ENCODE measurements at places on chromosomes 11 and 22.
A peak's percentile ranks its signal among the peaks of the same experiment; 100 is the strongest.

- DNase-seq: no peak
These were observed 4.7 kb downstream of the KCNE3 start for GRCh38 chr11:74462631-74463030.

DNA sequence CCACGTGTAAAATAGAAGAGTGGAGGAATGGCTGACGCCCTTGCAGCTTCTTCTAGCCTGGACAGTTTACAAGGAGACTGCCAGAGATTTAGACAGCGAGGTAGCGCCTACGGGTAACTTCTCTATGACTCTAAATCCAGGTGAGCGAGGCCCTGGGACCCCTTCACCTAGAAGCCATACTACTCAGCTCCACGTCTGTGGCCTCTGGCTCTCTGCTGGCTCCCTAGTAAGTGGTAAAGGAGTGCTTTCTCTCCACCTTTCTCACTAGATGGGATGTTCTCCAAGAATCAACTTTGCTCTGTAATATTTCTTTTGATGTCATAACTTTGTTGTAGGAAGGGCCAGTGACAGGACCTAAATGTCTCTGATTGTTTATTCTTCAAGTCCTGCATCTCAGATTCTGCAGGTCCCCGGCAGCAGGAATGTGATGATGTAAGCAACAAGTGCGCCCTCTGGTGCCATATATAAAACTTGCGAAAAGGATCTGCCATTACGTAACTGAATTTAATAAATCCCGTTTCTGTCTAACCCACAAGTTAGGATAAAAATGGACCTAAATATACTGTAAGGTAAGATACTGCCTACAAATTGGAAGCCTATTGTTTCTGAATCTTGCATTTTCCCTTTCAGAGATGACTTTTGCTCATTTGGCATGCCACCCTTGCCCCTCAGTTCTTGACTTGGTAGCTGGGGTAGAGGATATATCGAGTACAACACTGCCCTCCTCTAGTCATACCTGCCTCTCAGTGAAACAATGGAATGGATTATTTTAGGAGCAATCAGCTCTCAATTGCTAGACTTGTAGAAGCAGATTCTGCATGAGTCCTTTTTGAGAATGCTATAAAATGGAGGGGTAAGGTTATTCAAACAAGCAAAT is 11.0 kb upstream of the PTPN5 start:
- peak; percentile 60 for DNase-seq

DNA sequence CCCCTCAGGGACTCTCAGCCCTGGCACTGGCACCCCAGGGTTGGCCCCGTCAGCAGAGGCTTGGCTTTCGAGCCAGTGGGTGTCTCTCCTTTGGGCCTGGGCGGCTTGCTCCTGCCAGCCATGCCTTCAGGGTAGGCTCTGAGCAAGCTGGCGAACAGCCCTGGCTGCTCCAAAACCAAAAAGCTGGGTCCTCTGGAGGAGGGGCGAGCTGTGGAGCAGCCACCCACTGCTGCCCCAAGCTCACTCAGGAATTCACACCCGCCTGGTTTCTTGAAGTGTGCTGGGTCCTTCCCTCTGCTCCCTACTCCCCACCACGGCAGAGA is 6.2 kb downstream of the YDJC start:
- no peak for DNase-seq

- DNase-seq: no peak
These were observed 27.1 kb downstream of the AGBL2 start for GRCh38 chr11:47688111-47688510.

DNA sequence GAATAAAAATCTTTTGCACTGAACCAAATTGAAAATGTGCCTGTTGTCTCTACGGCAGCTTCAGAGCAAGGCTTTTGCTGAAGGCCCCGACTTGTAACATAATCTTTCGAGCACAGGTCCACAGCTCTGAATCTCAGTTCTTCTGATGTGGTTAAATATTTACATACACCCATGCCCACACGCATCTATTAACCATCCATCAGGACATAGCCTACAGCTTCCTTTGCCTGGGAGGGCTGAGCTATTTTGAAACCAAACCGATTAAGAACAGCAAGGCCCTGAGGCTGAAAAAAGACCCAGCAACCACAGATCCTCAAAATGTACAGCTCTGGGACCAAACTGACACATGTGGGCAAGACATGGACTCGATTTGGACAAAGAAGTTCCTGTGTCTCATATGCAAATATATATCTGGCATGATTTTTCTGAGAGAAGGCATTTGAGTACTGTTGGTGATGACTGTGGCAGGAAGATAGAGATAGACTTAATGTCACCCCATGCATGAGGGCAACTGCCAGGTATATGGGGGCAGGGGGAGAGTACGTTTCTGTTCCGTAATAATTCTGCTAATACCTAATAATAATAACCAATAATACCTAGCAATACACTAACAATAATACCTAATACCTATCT is 322.7 kb upstream of the PLET1 start:
- DNase-seq: peak; percentile 57

GRCh38 chr11:72775288-72776110 is 18.3 kb downstream of the STARD10 start:
- no peak for DNase-seq

DNA sequence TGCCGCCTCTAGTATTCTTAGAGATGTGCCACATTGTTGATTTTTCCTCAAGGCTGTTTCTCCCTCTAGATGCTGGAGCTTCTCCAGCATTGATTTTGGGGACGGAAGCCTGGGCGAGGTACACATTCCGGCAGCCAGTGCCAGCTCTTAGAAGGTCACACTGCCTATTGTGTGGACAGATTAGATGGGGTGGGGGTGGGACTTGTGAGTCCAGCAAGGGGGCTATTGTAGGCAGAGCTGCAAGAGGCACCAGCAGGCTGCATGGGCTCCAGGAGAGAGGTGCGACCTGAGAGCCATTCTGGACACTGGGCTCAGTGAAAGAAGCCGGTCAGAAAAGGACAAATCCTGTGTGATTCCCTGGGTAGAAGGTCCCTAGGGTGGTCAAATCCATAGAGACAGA is 12.4 kb downstream of the C11orf21 start:
- no peak for DNase-seq

DNA sequence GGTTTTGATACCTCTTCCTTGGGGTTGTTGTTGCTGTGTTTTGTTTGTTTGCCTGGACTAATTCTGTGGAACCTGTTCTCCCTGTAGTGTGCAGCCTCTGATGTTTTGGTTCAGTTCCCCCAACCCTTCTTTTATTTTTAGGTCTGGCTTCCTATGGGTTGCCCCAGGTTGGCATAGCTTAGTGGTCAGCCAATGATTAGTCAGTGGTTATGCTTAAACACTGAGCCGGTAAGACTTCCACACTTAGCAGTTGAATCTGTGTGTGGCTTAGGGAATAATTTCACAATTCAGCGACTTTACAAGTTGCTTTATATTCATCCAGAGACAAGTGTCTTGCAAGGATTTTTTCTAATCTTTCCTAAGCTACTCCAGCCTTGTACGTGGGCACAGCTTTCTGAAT is 78.6 kb upstream of the CLPB start:
- no peak for DNase-seq

DNA sequence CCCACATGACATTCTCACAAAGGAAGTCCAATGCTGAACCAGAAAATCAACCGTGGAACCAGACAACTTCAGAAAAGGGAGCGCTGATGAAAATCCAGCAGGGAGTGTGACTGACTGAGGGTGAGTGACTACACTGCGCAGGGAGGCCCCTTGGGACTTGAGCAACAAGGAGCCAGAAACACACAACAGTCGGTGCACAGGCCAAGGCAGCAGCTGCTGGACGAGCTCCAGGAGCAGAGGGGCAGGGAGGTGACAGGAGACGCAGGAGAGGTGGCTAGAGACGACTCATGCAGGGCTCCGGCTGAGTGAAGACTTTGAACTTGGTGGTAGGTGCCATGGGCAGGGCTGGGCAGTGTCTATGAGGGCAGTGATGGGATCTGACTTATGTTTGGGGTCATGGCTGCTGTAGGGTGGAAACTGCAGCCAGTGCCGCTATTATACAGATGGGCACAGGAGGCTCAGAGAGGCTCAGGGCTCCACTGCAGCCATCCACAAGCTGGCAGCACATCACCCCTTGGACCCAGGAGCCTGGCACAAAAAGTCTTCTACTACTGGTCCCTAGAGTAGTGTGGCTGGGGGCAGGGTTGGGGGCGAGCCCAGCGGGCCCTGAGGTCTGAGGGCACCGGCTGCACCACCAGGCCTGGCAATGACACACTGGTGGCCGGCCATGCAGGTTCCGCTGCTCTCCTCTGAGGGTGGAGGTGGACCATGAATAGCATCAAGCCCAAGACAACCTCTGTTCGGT is 10.3 kb upstream of the FADD start:
- DNase-seq: no peak

DNA sequence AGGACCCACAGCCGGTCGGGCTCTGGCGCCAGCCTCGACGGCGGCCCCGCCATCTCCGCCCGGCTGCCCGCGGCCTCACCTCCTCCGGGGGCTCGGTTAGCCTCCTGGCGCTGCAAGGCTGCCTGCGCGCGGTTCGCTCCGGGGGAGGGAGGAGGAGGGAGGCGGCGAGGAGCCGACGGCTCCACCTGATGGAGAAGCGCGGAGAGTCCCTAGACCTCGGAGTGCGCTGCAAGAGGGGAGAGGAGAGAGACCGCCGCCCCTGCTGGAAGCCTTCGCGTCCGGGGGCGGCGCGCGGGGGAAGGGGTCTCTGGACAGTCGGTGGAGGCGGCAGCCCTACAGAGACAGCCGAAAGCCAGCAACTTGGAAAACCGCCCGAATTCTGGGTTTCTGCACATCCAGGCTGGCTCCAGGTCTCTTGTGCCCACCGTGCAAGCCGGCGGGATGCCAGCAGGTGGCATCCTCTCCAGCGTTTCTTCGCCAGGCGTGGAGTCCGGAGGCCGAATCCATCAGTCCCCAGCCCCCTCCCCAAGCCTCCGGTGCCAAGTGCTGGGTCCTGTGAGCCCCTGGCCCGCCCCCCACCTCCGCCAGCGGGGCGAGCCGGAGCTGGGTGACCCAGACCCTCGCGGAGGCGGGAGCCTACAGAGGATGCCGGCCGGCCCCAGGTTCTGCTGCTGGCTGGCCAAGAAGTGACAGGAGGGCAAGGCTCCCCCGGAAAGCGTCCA is 2.9 kb upstream of the KIRREL3 start:
- DNase-seq: peak; percentile 43

DNA sequence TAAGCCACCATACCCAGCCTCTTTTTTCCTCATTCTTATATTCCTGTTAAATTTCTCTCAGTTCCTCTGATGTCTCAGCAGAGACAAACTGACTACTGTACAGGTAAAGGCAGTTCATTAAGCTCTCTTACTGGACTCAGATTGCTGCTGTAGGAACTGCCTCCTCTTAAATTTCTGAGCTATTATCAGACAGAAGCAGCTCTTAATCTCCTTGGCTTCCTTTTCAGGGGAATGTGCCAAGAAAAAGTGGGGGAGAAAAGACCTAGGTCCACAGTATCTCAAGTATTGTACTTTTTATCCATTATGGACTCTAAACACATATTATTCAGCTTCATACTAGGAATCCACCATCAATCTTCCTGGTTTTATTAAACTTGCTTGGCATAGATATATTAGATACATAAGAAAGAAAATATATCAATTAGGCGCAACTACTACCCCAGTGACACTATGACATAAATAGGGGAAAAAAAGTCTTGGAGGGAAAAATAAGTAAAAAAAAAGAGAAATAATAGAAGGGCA is 26.1 kb downstream of the MRTFA start:
- no peak for DNase-seq

GRCh38 chr22:49214976-49215375 is 612.7 kb downstream of the BRD1 start:
- no peak for DNase-seq

- peak; percentile 29 for DNase-seq
These were observed 54.9 kb downstream of the SVIP start for GRCh38 chr11:22774716-22775115.

GRCh38 chr11:7571640-7572000 is 57.8 kb downstream of the PPFIBP2 start:
- DNase-seq: peak; percentile 32

- no peak for DNase-seq
These were observed 32.2 kb upstream of the DMC1 start for GRCh38 chr22:38602166-38602565.

DNA sequence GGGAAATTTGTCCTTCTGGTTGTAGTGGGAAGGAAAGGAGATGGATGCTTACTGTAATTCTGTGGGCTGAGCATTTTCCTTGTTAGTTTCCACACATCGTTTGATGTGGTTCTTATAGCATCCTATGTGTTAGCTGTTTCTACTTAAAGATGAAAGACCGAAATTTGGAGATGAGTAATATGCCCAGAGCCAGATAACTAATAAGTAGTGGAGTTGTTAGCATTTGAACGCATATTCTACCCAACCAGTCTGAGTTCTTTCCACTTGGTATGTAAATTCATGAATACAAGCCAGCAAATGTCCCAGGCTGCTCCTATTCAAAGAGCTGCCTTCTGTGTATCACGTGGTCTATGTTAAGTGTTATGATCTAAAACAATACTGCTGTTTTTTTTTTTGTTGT is 14.6 kb downstream of the SPECC1L start:
- no peak for DNase-seq

GRCh38 chr11:66287889-66288670 is 863 bp downstream of the YIF1A start:
- peak; percentile 37 for DNase-seq

DNA sequence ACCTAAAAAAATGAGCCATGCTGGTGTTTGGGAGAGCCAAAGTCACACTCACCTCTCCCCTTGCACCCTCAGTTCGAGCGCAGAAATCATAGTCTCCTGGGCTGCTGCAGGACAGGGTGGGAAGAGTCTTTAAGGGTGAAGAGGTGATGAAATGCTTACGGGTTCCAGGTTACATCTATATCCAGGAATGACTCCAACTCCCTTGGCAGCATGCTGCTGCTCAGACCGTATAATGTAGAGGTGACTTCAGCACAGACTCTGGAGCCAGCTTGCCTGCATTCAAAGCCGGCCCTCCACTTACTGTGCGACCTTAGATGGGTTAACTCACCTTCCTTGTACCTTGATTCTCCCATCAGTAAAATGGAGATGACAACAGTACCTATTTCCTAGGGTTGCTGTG is 17.3 kb upstream of the PKNOX2 start:
- no peak for DNase-seq

GRCh38 chr11:59226396-59226795 is 13.7 kb upstream of the MPEG1 start:
- DNase-seq: no peak

DNA sequence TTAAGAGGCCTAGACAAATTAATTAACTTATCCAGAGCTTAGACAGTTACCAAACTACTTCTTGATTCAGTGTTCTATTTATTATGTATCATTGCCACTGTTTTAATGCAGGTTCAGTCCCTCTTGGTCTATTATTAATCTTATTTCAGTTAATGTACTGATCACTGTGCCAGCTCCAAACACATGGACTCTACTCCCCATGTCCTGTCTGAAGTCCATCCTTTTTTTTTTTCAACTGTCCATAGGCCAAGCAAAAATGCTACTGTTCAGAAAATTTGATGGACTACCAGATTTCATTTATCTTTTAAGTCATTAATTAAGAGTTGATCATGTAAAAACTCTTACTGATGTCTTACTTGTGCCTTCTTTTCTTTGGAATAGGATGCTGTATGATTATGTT is 11.9 kb downstream of the POLD3 start:
- DNase-seq: no peak

- no peak for DNase-seq
These were observed 47.0 kb downstream of the SBF2 start for GRCh38 chr11:10247011-10247410.

DNA sequence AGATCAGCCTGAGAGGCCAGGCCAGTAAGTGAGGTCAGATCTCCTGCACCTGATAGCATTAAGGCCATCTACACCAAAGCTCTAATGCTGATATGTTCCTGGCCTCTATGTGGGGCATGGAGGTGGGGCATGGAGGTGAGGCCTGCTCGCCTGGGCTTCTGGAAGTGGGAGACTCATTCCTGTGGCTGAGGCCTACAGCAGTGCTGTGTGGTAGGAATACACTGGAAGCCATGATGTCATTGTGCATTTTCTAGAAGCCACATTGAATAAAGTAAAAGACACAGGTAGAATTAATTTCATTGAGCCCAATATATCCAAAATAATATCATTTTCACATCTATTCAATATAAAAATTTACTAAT is 2.7 kb downstream of the PNPLA3 start:
- DNase-seq: no peak

Measured in GM20000 (cell line).